Fibroblast of upper back skin (primary cell): ENCODE measurements at places on chromosomes 7 and 10.

- no peak for DNase-seq
Observed at GRCh38 chr7:1939434-1940401, 269.6 kb downstream of the ELFN1 start.

- peak; percentile 77 for DNase-seq
Observed at GRCh38 chr10:75470901-75471300, 39.5 kb downstream of the LRMDA start.

DNA sequence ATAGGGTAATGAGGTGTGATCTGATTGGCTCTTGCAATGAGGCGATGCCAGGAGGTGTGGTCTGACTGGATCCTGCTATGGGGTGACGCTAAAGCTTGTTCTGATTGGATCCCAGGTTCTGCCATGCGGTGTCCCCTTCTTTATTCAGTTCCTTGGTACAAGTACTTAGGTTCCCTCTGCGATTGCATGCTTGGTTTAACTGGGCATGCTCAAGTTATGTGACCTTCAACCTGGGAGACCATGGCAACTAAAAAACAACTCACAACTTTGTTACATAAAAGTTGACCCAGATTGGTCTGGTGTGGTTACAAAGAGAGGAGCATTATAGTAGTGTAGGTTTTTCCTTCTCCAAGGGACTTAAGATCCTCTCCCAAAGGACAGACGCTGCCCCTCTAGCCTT, 49.5 kb upstream of the DNAJC1 start:
- no peak for DNase-seq

GRCh38 chr7:114648117-114648516, 233.5 kb downstream of the FOXP2 start:
- no peak for DNase-seq

- DNase-seq = no peak
Observed at GRCh38 chr7:157032128-157032527, 21.7 kb upstream of the MNX1 start.

DNA sequence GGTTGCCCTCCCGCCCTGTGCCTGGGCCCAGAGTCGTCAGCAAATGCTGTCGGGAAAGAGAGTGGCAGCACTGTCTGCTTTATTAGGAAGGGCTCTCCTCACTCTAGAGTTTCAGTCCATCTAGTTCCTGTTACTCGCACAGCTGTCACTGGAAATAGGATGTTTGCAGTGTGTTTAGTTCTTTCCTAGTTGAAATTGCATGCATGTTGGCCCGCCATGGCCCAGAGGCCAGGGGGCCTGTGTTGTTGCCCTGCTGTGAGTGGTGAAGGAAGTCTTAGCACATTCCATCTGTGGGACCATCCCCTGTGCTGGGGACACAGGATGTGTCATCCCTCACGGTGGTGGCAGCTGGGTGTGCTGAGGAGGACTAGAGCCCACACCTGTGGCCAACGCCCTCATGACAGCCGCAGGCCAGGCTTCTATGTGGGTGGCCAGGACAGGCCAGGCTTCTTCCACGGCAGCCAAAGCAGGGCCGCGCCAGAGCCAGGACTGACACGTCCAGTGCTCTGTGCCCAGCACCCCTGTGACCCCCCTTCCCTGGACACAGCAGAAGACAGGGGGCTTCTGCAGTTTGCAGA, 45.4 kb downstream of the ZNF467 start:
- DNase-seq = no peak

GRCh38 chr7:38928506-38928905, 19.5 kb upstream of the VPS41 start:
- DNase-seq = no peak

GRCh38 chr7:148379677-148380076, 210.9 kb upstream of the C7orf33 start:
- no peak for DNase-seq

DNA sequence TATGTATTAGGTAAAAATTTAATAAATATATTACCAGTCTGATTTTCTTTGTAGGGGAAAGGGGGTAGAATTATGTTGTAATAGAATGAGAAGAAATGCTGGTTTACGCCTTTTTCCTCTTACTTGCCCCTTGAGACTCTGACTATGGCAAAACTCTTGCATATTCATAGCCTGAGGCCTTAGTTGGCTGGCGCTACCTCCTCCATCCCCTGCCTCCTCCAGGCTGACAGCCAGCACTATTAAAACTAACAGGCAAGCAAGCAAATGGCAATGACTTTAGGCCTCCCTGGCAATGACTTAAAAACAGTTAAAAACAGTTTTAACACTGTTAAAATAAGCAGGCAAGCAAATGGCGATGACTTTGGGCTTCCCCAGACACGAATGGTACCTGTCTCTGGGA, 14.4 kb downstream of the PKD2L1 start:
- DNase-seq = no peak
